HAP-1 (cell line): ENCODE measurements at places on chromosomes 3 and 15.

DNA sequence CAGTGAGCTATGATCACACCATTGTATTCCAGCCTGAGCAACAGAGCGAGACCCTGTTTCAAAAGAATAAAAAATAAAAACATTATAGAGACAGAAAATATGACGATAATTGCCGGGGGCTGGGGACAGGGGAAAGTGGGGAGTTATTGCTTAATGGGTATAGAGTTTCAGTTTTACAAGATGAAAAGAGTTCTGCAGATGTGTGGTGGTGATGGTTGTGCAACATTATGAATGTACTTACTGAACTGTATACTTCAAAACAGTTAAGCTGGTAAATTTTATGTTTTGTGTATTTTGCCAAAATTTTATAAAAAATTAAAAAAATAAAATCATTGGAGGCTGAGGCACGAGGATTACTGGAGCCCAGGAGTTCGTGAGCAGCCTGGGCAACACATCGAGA, 24.8 kb upstream of the ZNF774 start:
- DNase-seq: no peak

GRCh38 chr3:181497358-181497757, 214.4 kb upstream of the SOX2 start:
- DNase-seq: no peak

DNA sequence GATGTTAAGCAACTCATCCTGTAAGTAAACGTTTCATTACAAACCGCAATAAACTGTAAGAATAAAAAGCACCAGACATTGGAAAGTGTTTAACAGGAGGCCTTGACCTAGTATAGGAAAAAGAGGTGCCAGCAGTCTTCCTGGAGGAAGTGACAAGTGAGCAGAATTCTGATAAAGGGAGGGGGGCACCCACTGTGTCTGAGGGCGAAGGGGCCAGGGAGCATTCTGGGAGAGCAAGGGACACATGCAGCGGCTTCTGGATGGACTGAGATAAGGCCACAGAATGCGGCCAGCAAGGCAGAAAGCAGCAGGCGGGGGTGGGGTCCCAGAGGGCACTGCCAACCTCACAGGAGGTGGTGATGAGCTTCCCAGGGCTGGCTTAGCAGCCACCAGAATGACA, 80.2 kb downstream of the MTHFS start:
- DNase-seq: no peak

GRCh38 chr3:80556763-80557162, 789.0 kb upstream of the ROBO1 start:
- no peak for DNase-seq

GRCh38 chr3:73804204-73804603, 179.5 kb upstream of the PDZRN3 start:
- DNase-seq: no peak

GRCh38 chr3:8712045-8712907, 21.3 kb upstream of the CAV3 start:
- DNase-seq: no peak

DNA sequence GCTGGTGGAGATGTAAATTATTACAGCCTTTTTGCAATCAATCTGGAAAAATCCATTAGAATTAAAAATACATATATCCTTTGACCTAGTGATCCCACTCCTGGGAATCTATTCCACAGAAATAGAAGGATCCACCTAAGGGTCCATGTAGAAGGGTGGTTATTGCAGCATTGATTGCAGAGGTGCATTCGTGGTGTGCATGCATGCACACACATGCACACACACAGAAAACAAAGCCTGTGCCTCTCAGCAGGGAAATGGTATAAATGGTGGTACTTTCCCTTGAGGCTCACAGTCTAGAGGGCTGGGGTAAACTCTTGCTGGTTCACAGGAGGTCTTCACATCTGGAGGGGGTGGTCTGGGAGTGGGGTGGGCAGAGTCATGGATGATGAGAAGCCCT, 19.4 kb upstream of the ADPGK start:
- no peak for DNase-seq

DNA sequence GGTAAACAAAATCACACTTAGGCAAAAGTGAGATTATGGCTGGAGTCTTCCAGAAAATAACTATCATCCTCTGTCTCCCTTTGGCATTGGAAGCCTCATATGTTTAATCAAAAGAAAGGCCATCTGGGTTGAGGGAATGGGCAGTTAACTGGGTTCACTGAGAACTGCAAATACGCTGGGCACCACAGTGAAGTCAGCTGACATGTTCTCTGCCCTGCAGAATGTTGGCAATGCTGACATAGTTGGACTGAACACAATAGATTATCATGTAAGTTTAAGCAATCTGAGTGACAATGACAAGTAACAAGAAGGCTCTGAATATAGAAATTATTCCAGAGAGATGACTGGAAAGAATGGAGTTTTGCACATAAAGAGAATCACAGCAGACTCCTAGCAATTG, 43.8 kb upstream of the SLC25A26 start:
- no peak for DNase-seq

DNA sequence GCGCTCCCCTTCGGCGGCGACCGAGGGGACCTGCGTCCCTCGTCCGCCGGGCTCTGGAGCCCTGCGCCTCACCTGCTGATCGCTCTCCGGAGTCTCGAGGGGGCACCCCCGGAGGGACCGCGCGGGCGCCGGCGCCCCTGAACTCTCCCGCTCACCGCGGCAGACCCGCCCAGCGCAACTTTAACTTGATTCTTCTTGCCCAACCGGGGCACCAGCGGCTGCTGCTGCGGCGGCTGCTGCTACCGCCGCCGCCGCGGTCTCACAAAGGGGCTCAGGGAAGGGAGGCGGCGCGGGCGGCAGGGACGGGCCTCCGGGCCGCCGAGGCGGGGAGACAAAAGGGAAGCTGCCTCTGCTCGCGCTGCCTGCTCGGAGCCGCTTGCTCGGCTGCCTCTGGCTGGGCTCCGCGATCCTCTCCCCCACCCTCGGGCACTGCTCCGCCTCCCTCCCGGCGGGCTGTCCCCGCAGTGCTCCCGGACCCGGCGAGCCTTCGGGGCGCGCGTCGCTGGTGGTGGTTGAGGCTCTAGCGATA, at the start of gene PPM1L:
Gene PPM1L, plus strand, starts transcription at position 456 of the 529 bp plus-strand sequence.
- DNase-seq: peak; percentile 28

DNA sequence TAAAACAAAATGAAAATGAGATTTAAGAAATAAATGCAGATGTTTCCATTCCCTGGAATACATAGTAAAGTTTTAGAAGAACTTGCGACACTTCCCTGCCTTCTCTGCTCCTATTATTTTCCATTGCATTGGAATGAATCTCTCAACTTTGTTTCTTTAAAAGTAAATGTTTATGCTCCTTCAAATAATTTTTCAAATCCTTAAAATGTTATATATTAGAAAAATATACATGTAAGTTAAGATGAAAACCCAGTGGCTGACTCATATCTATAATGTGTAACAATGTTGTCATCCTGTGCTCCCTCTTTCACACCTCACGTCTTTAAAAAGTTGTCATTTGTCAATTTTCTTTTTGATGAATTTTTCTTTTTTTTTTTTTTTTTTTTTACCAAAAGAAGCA, 3.6 kb downstream of the RBMS3 start:
- DNase-seq: no peak

- DNase-seq: no peak
Observed at GRCh38 chr3:11915621-11916424, 69.1 kb upstream of the TAMM41 start.

GRCh38 chr3:127325629-127325961, 37.7 kb upstream of the PRR20G start:
- DNase-seq: no peak

DNA sequence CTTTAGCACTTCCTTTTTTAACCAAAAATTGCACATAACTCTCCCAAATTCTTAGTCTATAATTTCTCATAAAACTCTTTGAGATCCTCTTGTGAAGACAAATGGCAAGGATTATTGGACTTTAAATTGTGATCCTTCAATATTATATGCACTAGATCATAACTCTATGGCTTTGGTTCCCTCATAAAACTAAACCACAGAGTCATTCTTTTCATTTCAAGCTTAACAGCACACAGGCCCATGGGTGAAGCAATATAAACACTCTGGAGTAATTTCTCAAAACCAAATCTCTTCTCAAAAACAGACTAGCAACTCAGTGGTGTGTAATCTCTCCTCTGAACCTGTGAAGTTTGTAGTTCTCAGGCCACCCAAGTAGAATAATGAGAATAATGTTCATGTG, 171.0 kb upstream of the NECTIN3 start:
- no peak for DNase-seq

DNA sequence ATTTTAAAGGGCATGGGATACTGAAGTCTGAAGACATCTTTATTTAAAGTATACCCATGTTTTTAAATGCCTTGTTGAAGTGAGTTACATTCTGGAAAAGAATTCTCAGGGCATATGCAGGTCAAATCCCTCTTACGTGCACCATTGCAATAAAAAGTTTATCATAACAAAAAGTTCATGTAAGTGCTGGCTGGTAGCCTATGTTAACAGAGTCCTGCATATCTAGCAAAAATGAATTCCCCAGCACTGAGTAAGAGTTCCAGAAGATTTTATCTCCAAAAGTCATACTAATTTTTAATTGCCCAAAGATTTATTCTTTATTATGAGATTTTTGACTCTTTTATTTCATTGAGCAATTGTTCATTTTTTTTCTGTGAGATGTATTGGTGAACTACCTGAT, 104.7 kb upstream of the ROBO1 start:
- DNase-seq: no peak

- no peak for DNase-seq
Observed at GRCh38 chr15:26146202-26146601, 283.1 kb upstream of the ATP10A start.

DNA sequence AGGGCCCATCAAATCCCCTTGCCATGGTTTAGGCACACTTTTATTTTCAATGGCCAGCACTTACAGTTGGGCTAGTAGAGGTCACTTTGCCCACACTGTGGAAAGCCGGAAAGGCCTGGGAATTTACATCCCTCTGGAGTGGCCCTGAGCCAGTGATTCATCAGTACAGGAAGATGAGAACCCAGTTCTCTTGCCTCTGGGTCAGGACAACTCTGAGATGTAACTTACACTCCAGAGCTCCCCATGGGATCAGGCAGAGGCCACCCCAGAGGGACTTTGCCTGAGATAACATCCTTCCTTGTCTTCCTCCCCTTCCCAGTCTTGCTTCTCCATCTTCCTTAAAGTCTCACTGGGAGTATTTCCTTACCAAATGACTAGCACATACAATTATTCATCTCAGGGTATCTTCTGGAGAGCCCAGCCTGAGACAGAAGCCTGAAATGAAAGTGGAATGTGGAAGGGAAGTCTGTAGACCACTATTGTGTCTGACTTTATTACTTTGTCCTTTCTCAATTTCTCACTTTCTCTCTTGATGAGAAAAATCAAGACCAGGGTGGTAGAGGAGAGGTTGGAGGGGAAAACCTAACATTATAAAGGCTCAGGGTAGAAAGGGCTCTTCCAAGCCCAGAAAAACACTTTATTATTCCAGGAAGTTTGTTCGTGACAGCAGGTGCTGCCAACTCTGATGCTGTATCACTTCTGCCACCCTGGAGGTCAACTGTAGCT, 220.8 kb downstream of the ZNF621 start:
- DNase-seq: no peak

GRCh38 chr3:160401291-160402095, 2.0 kb downstream of the SMC4 start:
- peak; percentile 74 for DNase-seq

- no peak for DNase-seq
Observed at GRCh38 chr15:92051716-92052115, 198.2 kb downstream of the SLCO3A1 start.

DNA sequence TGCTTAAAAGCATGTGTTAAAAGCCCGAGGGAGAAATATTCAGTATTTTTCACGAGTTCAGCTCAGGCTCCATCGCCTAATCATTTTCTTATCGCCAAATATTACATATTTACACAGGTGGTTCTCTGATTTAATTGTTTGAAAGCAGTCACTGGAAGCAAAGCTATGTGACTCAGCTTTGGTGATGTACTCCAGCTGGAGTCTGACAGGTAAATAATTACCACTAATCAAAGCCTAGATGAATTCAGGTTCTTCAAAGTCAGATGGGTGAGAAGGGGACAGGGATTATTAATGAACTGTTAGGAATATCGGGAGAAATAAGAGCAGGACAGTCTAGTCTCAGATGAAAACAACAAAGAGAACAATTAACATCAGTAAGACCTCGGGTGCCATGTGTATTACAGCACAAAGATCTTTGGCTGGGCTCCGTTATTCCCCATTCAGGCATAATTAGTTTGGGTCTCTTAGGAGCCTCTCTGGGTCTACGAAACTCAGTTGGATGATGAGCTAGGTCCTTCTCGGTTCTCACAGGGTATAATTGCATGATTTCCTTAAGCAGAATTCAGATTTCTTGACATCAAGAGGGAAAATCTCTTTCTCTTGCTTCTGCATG, 331.7 kb upstream of the ADAMTS9 start:
- DNase-seq: no peak

DNA sequence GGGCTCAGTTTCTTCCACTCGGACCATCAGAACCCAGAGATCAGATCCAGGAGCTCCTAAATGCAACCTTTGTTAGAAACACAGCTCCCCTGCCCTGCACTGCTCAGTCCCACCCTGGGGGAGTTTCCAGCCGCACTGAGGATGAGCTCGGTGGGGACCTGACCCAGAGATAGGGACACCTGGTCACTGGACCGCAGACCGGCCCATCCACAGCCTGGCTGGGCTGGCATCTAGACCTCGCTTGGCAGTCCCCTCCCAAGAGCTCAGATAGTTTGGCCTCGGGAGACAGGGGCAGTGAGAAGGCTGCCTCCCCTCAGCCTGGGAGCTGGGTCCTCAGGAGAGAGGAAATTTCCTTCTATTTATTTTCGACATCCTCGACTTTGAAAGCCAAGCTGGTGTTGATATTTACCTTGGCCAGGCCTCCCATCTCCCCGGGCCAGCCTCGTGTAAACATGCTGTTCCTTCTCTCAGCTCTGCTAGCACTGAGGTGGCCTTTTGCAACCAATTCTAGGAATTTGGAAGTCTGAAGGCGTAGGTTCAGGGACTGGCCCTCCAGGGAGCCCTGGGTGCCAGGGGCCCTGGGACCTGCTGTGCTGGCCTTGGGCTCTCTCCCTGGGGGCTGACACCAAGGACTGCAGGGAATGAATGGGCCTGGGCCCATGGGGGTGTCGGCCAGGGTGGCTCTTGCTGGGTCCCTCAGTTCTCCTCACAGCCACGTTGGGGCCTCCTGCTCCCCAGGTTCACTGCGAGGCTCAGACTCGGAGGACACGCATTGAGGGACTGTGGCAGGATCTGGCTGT, 90.1 kb downstream of the VGLL4 start:
- DNase-seq: no peak

GRCh38 chr3:59289831-59290230, 240.0 kb upstream of the CFAP20DC start:
- DNase-seq: no peak

DNA sequence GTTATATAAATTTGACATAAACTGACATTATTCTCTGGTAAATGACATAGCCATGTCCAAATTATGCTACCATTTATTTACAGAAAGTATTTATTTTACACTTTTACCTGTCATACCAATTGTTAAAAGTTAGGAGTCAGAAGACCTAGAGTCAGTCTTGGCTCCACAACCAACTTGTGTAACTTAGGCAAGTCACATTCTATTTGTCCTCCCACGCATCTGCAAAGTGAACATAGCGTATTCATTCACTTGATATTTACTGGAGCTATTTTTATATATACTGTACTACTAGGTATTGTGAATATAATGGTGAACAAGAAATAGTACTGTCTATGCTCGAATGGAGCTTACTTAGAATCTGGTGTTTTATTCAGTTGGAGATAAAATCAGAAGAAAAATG, 78.7 kb downstream of the ZNF280D start:
- no peak for DNase-seq
